HT-29 (cell line): ENCODE measurements at places on chromosomes 5 and 9.

- no peak for DNase-seq
Measured at GRCh38 chr9:7921545-7922197, 122.1 kb upstream of the DMAC1 start.

DNA sequence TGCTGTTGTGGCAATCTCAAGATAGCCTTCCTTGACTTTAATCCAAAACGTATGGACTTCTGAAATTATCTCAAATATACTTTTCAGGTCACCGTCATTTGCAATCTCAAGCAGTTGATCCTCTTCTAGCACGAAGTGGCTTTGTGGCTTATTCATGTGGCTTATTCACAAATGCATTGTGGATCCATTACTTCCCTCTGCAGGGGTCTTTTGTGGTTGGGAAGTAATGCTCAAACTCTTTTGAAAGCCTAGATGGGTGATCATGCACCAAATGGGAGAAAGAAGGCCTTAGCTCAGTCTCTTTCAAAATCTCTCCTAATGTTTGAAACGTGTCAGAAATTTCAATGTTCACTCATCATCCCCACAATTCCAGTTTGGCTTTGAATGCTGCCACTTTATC lies 597.2 kb upstream of the CDH10 start:
- no peak for DNase-seq

- no peak for DNase-seq
Measured at GRCh38 chr5:128334010-128334716, 203.9 kb downstream of the FBN2 start.

DNA sequence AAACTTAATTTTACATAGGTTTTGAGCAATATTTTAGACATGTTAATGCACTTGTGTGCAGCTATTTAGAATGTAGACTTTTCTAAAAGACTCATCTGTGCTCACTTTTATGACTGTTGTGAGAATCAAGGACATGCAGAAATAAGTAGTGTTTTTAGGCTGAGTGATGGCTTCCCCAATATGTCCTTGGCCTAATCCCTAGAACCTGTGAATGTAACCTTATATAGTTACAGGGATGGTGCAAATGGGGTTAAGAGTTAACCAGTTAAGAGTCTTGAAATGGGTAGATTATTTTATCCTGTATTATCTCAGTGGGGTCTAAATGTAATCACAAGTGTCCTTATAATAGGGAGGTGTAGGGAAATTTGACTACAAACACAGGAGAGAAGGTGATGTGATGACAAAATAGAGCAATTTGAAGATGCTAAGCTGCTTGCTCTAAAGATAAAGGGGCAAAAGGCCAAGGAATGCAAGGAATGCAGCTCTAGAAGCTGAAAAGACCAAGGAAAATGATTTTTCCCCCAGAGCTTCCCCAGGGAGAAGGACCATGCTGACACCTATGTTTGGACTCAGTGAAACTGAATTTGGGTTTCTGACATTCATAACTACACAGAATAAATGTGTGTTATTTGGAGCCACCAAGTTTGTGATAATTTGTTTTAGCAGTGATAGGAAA lies 298.0 kb upstream of the PAPPA start:
- DNase-seq, result no peak

DNA sequence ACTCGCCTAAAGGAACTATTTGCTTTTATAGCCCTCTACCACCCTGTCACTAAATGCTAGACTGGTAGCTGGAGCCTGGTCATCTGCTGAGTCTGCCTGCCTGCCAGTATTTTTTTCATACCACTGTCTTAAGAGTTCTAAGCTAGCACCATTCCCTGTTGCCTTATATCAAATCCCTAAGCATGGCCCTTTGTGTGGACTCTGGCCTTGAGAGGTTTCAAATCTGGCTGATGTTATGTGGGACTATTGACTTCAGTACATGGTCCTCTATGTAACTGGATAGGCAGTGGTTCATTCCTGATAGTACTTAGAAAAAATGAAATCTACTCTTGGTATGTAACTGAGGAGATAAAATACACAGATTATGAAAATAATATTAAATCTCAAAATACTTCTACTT lies 103.5 kb downstream of the PLCXD3 start:
- no peak for DNase-seq

GRCh38 chr5:72488756-72489155 lies 18.5 kb downstream of the ZNF366 start:
- no peak for DNase-seq

DNA sequence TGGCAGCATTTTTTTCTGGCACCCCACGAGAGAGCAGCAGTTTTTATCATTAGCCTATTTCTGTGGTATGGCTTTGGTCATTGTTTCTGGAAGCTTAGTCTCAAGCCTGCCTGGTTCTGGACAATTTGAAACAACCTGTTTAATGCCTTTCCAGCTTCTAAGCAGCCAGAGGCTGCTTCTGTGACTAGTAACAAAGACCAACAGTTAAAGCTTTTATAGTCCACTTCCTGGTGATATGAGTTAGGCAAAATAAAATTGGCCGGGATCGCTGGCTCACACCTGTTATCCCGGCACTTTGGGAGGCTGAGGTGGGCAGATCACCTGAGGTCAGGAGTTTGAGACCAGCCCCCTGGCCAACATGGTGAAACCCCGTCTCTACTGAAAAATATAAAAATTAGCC lies 24.0 kb downstream of the LYRM7 start:
- DNase-seq, result no peak

DNA sequence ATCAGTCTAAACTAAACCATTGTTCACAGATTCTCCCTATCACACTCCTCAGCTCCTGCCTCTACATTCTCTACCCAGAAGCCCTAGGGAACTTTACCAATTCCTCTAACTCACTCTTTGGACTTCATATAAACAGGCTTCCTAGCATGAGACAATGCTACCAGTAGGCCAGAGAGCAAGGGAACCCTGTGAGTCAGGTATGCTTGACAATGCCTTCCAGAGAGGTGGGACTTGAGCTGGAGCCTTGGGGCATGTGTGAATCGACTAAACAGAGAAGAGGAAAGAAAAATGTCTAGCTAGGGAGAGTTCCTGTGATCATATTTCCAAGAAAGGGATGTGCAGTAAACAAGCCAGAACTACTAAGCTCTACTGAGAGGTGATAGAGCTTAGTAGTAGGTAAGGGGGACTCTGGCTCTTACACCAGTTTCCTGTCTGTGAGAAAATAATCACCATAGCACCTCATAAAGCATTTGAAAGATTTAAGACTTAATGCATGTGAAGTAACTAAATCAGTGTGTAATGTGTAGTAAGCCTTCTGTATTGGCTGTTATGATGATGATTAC lies 6.4 kb upstream of the RFK start:
- peak; percentile 30 for DNase-seq

DNA sequence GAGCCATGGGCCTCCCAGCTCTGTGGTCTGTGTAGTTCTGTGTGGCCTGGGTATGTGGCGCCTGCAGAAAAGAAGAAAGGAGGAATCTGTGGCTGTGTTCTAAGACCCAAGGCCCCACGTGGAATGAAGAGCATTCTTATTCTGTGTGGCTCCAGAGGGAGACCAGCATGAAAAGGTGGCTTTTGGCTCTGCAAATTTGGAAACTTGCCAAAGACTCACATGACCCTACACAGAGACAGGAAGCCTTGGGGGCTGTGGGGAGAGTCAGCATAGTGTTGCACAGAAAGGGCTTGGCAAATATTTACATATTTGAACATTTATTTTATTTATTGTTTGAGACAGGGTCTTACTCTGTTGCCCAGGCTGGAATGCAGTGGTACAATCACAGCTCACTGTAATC lies 193.3 kb downstream of the TMEM38B start:
- no peak for DNase-seq

- DNase-seq, result no peak
Measured at GRCh38 chr5:150196986-150197385, 7.1 kb downstream of the SLC6A7 start.

DNA sequence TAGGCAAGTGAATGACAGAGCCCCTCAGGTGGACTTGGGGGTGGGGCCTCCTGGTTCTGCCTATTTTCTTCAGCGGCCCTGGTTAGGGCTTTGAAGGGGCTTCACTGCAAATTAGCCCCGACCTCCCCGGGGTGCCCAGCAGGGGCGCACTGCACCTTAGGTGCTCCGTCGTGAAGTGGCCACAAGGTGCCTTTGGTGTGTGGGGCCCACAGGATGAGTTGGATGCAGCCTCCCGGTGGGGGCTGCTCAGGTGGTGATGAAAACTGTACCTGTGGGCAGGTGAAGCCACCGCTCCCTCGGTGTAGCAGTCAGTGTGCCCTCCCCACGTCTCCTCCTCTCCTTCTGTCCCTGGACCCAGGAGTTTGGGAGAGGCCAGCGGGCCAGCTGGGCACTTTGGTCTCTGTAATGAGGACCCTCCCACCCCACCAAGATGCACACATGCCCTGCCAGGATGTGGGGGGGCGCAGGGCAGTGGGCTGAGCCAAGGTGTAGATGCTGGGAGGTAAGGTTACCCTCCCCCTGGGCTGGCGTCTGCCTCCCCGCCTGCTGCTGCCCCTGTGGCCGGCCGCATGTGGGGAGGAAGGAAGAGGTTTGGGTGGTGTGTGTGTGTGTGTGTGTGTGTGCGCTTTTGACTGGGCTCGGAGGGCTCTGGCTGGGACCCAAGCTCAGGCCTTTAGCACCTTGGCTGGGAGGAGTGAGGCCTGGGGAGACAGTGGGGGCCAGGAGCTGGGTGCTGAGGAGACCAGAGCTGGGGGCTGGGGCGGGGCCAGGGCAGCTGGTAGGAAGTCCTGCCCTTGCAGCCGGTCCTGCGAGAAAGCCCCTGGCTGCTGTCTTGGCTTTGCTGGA lies 55.6 kb downstream of the RXRA start:
- peak; percentile 54 for DNase-seq

DNA sequence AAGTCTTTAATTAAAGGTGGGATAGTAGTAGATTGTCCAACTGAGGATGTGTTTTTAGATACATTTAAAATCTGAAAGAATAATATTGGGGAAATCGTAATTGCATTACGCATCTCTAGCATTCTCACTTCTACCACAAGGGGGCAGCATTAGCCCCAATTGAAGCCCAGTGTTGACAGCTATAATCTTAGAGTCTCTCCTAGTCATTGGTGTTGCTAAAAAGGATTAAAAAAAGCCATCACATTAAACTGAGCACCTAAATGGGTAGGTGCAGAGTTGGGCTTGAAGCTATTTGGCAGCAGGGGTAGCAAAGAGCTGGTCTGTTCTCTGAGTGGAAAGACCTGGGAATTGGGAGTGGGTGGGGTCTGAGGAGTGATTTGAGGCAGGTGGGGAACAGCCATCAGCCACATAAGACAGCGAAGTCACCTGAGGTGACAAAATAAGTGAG lies 177.2 kb downstream of the OSTF1 start:
- DNase-seq, result peak; percentile 81

DNA sequence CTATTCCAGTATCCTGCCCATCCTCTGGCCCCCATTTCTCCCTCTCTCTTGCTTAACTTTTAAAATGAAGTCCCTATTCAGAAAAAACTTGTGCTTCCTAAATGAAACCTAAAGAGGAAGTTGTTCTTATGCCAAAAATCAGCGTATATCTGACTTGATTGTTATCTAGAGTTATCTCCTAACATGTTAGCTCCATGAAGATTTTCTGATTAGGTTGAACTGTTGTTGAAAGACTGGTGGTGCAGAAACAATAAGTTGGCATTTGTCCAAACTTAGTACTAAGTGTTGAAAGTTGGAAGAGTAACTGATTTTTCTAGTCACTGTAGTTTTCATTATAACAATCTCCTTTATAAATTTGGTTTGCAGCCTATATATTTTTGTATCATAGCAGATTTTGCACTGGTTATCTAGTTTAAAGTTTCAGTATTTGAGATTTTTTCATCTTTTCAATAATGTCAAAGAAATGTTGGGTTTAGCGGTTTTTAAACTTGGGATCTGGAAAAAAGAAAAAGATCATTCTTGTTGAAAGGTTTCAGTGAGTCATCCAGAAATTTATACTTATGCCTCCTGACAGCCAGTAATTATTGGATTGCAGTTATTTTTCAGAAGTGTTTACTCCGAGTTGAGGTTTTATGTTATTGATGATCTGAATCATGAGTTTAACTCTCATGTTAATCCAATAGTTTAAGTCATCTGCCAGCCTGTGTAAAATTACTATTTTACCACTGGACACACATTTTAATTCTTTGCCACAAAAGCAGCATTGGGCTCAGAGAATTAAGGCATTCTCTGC lies 60.6 kb downstream of the PAM start:
- DNase-seq, result peak; percentile 28

GRCh38 chr5:82185851-82186250 lies 92.3 kb downstream of the RPS23 start:
- DNase-seq, result no peak

GRCh38 chr9:122383992-122384461 lies 13.2 kb downstream of the PTGS1 start:
- DNase-seq, result no peak

DNA sequence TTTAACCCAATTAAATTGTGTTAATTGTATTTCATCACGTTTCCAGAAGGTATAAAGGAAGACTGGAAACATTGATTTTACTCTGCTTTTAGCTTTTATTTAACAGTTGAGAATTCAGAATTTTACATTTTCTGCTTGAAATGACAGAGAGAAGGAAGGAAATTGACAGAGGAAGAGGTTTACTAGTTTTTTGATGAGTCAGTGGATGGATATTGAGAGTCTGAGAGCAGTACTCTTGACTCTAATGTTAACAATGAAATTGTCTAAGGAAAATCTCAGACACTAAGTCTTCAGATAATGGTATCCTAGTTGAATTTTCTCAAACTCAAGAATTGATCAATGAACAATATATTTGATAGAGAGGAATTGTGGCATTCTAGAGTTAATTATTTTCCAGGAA lies 60.6 kb downstream of the IPO11 start:
- DNase-seq, result no peak

GRCh38 chr9:18881758-18882157 lies 151.3 kb downstream of the SAXO1 start:
- no peak for DNase-seq

DNA sequence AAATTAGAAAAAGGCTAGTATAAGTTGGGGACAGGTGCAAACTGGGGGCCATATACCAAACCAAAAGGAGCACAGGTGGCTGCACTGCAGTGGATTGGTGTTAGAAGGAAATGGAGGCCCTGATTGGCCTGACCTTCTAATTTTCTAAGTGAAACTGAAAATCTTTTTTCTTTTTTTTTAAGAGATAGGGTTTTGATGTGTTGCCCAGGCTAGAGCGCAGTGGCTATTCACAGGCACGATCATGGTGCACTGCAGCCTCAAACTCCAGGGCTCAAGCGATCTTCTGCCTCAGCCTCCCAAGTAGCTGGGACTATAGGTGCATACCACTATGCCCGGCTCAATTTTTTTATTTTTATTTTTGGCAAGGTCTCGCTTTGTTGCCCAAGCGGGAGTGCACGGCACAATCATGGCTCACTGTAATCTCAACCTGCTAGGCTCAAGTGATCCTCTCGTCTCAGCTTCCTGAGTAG lies 9.8 kb upstream of the CCDC69 start:
- no peak for DNase-seq
